Ureter (tissue), 1 donor: ENCODE measurements at places on chromosomes 7 and 10. TPM values are rescaled to one million over a fixed set of nuclear protein-coding genes. Genes with fewer than 3 reads are reported as not detected.

DNA sequence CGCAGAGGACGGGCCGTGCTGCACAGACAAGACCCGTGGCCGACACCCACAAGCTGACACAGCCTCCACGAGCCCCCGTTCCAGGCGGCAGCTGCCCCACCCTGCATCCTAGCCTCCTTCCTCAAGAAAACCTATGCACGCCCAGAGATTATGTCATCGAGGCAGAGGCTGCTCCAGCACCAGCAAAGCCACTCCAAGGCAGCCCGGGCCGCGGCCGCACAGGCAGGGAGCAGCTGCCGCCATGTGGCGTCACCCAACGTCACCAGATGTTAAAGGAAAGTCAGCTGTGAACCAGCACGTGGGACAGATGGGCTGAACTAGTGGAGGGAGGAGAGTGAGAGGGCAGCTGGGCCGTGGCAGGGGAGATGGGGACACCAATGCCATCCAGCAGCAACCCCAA, 59.8 kb downstream of the STK32C start:
- DNase-seq: no peak

DNA sequence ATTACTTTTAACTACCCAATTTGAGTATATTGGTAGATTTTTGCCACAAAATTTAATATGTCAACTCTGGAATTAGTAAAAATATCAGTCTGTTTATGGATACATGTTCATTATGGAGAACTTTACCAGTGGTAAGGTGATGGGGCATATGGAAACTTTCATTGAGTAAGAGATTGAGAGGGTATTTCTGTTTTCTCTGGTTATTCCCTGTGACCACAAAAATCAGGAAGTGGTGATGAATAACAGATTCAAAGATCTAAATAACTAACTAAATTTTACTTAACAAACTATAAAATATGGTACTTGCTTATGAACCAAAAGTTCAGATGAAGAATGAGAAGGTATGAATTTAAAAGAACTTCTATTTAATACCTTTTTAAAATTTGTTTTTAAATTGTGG, 22.1 kb upstream of the STEAP4 start:
- DNase-seq: no peak

The DRGX gene
- total RNA-seq: not detected

DNA sequence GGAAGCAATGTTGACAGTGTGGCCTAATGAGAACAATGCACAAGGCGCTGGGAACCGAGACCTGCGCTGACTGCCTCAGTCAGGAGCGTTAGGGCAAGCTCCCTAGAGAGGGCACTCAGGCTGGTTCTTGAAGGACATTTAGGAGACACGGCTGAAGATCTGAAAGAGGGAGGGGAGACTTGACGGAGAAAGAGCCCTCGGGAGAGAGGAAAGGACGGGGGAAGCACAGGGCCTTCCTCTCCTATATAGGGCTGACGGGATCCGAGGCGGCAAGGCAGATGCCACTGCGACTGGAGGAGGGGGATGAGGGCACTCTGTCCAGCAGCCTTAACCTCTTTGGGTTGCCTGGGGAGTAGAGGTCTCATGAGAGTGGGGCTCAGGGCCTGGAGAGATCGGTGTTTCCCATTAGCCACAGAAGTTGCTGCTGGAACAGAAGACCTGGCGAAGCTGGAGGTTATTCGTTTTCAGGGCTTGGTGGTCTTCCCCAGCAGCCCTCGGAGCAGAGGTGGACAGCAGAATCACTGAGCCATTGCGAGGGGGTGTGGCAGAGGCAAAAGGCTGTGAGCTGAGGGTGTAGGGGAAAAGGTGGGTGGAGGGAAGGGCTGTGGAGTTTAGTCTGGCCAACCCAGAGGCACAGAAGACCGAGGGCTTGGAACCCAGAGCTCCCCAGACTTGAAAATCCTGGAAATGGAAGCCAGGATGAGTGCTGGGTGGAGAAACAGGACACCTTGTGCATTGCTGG, 36.0 kb downstream of the CLEC2L start:
- DNase-seq: no peak

DNA sequence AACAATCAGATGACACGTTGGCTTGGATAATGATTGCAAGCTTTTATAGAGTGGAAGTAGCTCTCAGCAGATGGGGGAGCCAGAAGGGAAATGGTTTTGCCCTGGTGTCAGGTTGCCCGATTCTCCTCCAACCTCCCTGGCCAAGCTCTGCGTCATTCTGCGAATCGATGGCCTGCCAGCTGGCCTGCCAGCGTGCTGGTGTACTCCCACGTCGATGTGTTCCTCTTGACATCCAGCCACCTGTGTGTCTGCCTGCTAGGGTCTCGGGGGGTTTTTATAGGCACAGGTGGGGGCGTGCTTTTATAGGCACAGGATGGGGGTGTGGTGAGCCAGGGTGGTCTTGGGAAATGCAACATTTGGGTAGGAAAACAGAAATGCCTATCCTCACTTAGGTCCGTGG, 4.6 kb downstream of the NET1 start:
- no peak for DNase-seq

DNA sequence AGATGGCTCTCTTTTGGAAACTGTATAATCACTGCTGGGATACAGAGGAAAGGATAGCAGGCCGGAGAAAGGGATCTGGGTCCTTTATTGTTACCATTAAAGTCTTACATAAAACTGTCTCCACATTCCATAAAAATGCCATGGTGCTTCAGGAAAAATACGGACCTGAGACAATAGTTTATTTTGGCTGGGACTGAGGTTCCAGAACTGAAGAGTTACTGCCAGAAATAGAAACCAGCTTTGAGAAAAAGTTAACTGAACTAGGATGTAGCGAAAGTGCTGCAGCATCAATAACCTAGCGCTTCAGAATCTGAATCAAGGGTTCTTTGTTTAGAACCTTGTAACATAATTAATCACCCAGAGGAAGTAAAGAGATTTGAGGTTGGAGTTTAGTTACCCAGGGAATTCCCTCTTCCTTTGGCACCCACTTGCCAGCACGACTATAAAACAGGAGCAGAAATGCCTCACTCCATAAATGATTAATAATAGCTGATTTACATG, 38.0 kb downstream of the MEOX2 start:
- DNase-seq: no peak

DNA sequence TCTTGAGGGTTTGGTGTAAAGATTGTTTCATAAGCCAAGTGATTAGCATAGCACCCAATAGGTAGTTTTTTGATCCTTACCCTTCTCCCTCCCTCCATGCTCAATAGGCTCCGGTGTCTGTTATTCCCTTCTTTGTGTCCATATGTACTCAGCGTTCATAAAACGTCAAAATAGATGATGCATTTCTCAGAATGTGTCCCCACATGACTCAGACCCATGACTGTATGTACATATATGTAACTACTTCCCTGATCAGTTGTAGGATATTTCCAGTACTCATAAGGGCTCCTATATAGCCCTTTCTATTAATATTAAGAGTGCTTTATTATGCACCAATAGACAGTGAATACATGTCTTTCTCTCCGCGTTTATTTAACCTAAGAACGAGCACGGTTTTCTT, 466.9 kb downstream of the KIF20B start:
- DNase-seq: no peak

DNA sequence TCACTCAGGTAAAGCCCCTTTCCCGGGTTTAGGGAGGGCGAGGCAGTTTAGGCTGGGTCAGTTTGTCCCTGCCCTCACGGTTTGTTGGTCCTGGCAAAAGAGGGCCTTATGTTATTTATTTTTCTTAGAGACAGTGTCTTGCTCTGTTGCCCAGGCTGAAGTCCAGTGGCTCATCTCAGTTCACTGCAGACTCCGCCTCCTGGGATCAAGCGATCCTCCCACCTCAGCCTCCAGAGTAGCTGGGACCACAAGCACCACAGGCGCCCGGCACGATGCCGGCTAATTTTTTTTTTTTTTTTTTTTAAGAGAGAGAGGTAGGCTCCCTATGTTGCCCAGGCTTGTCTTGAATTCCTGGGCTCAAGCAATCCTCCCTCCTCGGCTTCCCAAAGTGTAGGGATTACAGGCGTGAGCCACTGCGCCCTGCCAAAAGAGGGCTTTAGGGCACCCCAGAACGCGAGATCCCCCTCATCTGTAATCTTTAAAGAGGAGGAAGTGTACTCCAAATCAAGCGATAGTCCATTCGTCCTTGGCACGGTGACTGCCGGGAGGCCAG, 626 bp upstream of the BMS1 start:
- DNase-seq: no peak

The UCN3 gene
- not detected for total RNA-seq

DNA sequence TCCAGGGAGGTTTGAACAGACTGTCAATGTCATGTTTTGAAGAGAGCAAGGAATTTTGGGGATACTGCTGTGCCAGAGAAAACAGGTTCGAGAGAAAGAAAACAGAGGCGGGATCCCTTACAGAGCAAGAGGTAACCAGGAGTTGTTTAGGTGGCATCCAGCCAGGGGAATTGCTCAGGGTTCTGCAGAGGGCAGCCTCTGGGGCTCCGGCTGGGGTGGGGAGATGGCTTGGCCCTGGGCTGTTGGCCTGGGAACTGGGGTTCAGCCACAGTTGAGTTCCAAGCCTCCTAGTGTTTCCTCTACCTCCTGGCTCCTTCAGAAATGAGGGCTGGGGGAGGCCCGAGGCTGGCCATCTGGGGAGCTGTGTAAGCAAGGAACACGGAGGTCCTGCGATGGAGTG, 68.0 kb downstream of the CAMK1D start:
- DNase-seq: no peak

DNA sequence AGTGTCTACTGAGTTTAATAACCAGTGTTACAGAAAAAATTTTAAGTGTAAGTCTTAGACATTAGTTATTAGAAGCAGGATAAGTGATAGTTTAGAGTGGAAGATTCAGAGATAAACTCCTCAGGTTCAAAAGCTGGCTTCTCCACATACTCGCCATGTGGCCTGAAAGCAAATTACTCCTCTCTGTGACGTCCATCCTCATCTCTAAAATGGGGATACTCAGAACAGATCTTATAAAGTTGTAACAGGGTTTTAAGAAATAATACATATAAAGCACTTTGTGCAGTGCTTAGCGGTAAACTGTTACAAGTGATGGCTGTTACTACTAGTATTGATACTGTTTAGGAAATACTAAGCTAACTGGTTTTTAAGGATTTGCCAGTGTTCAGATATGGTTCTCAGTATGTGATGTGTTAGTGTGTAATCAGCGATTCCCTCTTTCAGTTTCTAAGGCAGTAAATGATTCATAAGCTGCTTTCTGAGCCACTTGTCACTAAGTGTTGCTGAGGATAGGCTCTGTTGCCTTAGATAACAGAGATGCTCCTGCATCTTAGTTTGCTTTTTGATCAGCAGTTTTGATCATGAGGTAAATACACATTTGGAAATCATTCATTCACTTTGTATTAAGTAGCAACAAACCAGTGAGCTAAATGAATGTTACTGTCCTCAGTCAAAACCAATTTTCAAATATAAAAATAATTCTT, 58.7 kb downstream of the CYP51A1 start:
- no peak for DNase-seq

DNA sequence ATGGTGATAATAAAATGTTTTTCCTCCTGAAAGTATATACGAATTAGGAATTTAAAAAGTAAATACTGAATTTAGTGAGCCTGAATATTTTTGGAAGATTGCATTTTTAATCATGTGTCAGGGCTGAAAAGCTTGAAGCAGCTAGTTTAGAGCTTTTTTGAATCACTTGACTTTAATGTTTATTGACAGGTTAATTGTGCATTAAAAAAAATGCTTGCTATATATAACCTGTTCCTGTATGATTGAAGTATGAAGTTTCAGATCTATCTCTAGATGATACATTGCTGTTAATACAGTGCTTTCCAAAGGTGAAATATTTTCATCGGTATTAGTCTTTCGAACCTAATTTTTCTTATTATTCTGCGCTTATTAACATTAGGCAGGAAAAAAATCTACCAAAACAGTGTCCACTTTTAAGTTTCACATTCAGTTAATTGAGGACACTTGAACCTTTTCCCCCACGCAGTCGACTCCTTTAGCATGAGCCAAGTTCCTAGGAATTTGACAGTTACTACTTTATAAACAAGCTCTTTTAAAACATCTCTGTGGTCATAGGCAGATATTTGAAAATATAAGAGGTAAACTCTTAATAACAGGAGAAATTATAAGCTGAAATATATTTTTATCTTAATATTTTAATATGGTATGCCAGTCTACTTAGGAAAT, 187.1 kb downstream of the MLLT10 start:
- DNase-seq: no peak

GRCh38 chr10:15704581-15704968, 15.1 kb downstream of the ITGA8 start:
- no peak for DNase-seq

DNA sequence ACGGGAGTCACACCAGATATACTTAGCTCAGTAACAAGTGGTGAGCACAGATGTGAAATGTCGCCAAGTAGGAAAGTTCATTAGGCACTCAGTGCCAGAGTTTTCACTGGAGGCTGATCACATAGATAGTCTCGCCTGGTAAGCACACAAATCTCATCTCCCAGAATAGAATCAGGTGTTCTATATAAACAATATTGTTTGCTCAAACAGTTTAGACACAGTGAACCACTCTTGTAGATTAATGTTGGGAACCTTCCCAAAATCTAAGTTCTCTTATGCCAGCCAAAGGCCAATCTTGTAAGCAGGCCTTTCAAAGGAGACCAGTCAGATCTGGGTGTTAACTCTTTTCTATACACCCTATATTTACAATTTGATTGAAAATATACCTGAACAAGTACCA, 716.5 kb upstream of the GRM3 start:
- DNase-seq: no peak
